SK-MEL-5 (cell line): ENCODE measurements at places on chromosomes 4 and X. TPM values are rescaled to one million over a fixed set of nuclear protein-coding genes. Genes with fewer than 3 reads are reported as not detected.

Gene NDUFC1
- total RNA-seq: 81.7 and 89.7 TPM in 2 replicates

Gene FAM149A
- 9.0 and 10.1 TPM in 2 replicates for total RNA-seq

DNA sequence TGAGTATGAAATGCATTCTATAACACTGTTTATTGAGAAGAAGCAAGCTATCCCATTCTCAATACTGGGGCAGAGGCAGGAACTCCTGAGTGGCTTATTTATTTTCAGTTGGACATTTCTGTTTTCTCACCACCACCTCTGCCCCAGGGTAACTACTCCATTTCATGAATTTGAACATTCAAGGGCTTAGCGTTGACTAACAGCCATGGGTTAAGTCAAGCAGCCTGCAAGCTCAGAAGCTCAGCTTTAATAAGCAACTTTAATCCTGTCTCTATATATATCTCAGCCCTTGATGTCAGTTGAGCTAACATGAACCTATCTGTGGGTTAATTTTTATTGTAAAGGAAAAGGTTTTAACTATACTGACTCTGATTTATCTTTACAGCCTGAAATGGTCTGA is 93.8 kb downstream of the MBNL3 start:
- peak; percentile 35 for DNase-seq

- DNase-seq: no peak
Observed at GRCh38 chr4:131370846-131371245, 1778.2 kb upstream of the PCDH10 start.

Gene PDGFC
- total RNA-seq: 3.0 and 5.4 TPM in 2 replicates

DNA sequence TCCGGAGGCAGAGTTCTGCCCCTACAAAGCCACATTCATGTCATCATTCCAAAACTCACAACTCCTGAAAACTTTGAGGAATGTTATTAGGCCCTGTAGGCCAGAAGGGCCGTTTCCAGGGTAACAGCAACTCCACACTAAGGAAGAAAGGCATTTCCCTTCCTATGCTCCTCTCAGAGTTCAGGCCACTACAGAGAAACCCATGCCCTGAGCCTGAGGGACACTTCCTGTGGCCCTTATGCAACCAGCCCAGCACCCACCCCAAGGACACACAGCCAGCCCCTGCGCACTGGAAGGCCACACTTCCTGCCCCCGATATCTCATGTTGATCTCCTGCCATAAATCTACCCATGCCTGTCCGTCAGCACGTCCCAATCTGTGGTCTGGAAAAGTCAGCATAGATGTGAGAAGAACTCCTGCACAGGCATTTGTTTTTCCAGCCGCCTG is 289.3 kb downstream of the BCOR start:
- DNase-seq: no peak

Gene MAP9
- total RNA-seq: 3.3 and 3.6 TPM in 2 replicates

GRCh38 chr4:122045533-122045932 is 93.7 kb upstream of the TRPC3 start:
- peak; percentile 22 for DNase-seq

DNA sequence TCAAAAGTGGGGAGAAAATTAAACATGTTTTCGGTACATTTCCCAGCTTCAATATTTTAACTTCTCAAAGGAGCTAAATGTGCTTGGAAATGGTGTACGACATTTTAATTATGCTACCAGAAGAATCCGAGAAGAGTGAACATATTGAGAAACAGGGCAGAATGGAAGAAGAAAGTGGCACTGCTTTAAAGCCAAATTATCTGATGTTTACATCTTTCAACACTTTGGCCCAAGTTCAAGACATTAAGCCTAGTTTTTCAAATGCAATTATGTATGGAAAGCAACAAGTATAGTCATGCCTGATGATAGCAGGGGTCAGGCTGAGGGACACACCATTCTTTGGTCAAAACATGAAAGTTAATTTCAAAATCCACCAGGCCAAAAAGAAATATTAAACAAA is 577.9 kb upstream of the ZFP42 start:
- no peak for DNase-seq

- DNase-seq: no peak
Observed at GRCh38 chrX:132015875-132016274, 7.2 kb upstream of the STK26 start.
